Fibroblast of mammary gland (primary cell): ENCODE measurements at places on chromosomes 11 and 22.

- no peak for DNase-seq
Measured at GRCh38 chr22:45462034-45462655, 40.5 kb upstream of the FBLN1 start.

- no peak for DNase-seq
Measured at GRCh38 chr11:115077740-115078139, 399.4 kb downstream of the NXPE2 start.

- no peak for DNase-seq
Measured at GRCh38 chr11:6694229-6694535, 11.0 kb upstream of the MRPL17 start.

- DNase-seq = no peak
Measured at GRCh38 chr22:25045159-25045558, 92.6 kb downstream of the KIAA1671 start.

DNA sequence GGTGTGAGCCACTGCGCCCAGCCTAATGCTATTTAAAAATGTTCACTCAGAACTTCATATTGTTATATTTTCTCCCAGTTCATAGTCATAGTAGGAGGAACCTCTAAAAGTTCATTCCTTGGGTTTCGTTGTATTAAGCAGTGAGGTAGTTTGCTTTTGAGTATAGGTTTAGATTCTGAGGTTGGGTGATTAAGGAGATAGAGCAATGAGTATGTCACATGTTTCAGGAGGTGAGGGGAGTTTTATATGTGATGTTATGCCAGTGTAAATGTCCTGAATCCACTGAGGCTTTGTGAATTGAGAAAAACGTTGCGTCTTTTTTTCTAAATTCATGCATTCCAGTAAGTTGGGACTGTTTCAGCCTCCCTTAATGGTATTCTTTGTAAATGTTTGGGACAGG, 4.2 kb downstream of the UBE2L3 start:
- DNase-seq = no peak

DNA sequence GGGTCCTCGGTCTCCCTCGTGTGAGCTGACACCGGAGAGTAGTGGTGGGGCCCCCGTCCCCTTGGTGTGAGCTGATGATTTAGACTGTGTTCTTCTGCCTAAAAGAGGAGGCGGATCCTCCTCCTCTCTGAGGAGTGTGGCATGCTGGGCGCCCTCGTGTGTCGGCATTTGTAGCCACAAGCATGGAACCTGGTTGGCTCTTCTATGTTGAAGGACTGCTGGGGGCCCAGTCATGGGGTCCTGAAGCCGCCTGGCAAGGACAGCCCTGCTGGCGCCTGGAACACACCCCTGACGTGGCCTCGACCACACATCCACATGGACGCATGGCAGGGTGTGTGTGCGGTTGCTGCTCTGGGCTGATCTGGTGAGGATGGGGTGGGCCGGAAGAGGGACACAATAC, 50.2 kb downstream of the AP2A2 start:
- DNase-seq = peak; percentile 39

- no peak for DNase-seq
Measured at GRCh38 chr11:100759856-100760255, 72.8 kb downstream of the ARHGAP42 start.

DNA sequence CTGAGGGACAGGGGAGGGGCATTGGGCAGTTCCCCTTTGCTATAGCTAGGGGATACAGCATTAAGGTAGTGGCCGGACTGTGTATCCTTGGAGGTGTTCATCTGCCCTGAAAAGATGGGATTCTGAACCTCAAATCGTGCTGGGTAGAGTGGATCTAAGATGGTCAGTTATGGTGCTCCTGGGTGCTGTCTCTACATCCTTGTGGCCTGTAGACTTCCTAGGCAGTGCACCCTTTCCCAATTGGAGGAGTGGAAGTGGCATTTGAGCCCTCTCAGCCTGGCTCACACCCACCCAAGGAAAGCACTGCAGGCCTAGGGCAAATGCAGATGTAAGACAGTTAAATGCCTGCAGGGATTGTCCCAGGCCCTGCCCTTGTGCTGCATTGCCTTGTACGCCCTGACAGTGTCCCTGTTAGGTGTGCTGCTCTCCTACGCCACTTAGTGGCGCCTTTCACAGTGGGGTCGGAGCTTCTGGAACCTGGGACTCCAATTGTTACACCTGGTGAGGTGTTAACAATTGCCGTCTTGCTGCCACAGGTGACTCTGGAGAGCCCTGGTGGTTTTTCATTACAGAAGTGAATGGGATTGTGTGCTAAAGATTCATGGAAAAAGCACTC, 35.0 kb downstream of the PPFIBP2 start:
- DNase-seq = no peak

DNA sequence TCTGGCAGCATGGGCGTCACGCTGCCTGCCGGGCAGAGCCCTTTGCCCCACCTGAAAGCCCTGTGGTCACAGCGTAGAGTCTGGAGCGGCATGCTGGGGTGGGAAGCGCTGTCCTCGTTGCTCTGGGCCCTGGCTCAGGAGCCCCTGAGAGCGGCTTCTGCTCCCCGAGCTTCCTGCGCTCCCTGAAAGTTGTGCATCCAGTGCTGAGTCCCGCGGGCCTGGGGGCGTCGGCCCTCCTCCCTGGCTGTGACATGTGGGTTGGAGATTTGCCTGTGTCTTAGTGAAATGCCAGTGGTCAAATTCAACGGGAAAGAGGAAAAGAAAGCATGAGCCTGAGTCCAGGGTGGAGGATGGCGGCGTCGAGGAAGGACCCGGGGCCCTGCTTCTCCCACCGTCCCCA, 1208.0 kb downstream of the BRD1 start:
- DNase-seq = no peak

DNA sequence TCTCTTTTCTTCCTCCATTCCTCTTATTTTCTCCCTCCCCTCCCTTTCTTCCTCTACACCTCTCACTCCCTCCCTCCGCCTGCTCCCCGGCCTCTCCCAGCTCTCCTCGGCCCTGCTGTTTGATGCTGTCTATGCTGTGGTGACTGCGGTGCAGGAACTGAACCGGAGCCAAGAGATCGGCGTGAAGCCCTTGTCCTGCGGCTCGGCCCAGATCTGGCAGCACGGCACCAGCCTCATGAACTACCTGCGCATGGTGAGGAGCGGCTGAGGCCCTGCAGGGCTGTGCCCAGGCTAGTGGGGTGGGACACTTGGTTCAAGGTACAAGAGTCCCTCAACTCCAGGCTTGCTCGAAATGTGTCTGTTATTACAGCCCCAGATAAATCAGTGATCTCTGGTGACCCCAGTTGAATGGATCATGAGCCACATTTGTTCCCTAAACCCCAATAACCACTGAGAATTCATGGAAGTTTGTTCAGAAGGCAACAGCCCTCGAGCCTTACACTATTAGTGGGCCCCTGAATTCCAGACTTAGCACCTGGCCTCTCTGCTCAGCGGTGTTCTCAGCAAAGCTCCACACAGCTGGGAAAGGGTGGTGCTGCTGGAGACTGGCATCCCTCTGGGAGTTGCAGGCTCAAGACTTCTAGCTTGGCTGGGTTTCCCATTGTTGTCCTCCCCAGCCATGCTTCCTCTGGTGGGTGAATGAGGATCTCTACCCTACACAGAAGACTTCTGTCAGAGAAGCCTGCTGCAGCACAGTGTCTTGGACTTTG, 149.8 kb upstream of the TBCEL start:
- DNase-seq = no peak

DNA sequence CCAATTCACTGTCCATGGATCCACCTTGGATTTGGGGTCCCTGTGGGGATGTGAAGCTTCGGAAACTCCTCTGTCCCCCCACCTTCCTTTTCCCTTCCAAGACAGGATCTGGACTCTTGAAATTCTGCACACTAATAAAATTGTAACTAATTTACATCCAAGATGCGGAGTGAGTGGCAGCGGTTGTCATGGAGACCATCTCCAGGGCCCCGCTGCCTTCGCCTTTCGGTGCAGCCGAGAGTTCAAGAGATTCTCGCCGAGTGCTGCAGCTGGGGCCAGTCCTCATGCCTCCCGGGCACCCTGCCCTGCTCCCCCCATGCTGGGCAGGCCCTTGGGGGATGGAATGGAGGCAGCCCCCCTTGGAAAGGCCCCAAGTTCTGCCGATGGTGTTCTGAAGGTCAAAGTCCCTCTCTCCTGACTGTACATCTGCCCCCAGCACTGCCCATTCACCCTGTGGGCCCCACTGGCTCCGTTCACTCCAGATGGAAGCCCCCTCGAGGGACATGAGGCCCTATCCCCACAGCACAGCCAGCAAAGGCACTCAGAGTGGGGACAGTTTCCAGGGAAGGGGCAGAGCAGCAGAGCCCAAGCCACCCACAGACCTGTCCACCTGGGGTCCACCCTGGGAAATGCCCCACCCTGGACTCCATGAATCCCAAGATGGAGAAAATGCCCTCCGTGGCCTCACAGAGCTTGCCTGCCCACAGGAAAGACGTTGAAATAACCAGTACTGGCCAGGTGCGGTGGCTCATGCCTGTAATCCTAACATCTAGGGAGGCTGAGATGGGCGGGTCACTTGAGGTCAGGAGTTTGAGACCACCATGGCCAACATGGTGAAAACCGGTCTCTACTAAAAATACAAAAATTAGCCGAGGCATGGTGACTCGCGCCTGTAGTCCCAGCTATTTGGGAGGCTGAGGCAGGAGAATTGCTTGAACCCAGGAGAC, 25.9 kb downstream of the IGLL1 start:
- no peak for DNase-seq

DNA sequence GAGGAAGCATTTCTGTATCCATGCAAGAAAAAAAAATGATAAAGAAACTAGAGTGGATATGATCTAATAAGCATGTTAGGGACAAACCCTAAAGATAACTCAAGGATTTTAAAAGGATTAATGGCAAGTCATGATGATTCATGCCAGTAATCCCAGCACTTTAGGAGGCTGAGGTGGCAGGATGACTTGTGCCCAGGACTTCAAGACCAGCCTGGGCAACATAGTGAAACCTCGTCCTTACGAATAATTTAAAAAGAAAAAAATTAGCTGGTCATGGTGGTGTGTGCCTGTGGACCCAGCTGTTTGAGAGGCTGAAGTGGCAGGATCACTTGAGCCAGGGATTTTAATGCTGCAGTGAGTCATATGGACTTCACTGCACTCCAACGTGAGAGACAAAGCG, 145.5 kb upstream of the BLID start:
- DNase-seq = peak; percentile 11

DNA sequence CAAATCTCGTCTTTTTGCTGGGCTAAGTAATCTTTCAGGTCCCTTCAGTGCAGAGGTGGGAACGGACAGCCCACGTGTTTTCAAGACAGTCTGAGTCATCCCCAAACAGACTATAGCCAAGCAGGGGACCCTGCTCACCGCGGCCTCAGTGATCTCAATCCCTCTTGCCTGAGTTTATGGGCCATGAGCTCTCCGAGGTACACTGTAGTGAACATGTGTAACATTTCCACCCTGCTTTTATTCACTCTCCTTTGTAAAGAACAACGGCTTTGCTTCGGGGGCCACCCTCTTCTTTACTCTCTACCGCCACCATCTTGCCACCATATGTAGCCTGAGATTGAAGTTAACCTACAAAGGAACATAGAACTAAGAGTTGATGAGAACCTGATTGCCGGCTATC, 11.5 kb upstream of the KCTD14 start:
- no peak for DNase-seq

GRCh38 chr11:5847711-5848110, 6.0 kb upstream of the OR52E6 start:
- no peak for DNase-seq

GRCh38 chr22:29901354-29901753, 18.4 kb downstream of the MTMR3 start:
- no peak for DNase-seq

GRCh38 chr11:73206801-73207200, 11.3 kb upstream of the P2RY2 start:
- DNase-seq = no peak

GRCh38 chr11:91926965-91927364, 297.7 kb upstream of the FAT3 start:
- peak; percentile 10 for DNase-seq
